ENCODE measurements at places on chromosomes 1 and 21.

GRCh38 chr1:106278716-106279115, 777.8 kb upstream of the PRMT6 start:
- DNase-seq, result peak; percentile 66

GRCh38 chr1:170162459-170163246, 16.9 kb downstream of the NTMT2 start:
- peak; percentile 84 for DNase-seq

DNA sequence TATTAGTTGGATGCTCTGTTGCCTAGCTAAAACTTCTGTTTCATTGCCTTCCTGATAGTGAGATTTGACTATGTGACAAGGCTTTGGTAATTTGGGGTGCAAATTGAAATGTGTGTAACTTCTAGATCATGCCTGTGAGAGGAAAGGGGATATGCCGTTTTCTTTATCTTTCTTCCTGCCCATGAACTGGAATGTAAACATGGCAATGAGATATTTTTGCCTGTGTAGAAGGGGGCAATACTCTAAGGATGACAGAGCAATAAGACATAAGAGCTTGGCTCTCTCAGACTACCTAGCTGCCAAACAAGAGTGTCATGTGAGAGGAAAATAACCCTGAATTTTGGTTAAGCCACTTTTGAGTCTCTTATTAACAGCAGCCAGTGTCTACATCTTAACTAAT, 49.7 kb downstream of the RAP1A start:
- no peak for DNase-seq

GRCh38 chr1:56566061-56566744, 13.2 kb downstream of the PLPP3 start:
- DNase-seq, result no peak

- DNase-seq, result no peak
Measured at GRCh38 chr1:14015917-14016316, 315.9 kb downstream of the PRDM2 start.

GRCh38 chr1:109386054-109386717, 11.5 kb downstream of the SORT1 start:
- DNase-seq, result no peak

DNA sequence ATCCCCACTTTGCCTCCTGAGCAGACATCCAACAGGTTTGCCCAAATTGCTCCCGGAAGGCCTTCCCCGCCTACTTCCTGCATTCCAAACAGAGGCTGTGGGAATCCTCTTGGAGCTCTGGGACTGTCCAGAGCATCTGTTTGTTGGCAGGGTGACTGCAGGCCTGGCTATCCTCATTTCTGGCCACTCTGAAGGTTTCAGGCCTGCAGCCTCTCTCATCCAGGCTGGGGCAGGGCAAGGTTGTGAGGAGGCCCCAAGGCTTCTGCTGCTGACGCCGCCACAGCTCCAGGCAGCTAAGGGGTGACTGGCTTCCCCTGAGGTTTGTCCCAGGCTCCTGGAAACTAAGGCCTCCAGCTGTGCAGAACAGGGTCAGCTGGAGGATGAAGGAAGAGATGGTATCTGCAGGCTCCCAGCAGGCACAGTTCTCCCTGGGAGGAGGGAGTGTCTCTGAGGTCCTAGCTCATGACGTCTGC, 11.3 kb downstream of the CDK18 start:
- DNase-seq, result no peak

DNA sequence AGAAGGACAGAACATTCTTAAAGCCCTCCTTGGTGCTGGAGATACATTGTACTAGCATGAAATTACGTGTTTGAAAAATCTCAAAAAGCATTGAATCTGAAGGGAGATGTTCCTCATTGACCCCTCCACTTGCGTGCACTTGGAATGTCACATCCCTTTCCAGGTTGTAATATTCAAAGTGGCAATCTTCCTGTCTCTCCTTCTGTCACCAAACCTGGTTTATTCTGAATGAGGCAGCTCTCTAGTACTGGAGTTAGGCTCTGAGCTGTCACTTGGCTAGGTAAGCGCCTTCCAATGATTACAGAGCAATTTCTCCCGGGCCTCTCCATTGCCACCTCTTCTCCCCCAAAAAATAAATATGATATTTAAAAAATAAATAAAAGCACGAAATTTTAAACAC, 855 bp downstream of the DSCAM start:
- no peak for DNase-seq

DNA sequence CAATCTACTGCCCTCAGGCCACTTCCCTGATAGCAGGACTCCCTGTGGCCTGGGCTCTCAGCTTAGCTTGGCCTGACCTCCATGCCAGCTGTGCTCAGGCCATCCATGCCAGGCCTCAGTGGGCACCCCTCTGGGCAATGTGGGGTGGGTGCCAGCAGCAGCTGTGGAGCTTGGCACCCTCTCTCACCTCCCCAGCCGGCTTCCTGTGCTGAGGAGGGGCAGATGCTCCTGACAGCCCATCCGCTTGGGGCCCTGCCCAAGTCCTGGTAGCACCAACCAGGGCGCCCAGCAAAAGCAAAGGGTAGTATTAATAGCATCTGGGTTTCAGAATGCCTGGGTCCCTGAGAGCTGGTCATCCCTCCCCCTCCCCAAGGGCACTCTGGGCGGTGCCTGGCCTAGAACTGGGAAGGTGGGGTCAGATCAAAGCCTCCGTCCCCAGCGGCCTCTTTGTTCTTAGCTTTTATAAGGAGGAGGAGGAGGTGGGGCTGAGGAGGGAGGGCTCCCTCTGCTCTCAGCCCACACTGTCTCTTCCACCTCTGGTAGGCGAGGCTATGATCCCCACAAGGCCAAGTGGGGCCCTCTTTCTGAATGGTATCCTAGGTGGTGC, 6.1 kb downstream of the EFNA4 start:
- DNase-seq, result no peak

DNA sequence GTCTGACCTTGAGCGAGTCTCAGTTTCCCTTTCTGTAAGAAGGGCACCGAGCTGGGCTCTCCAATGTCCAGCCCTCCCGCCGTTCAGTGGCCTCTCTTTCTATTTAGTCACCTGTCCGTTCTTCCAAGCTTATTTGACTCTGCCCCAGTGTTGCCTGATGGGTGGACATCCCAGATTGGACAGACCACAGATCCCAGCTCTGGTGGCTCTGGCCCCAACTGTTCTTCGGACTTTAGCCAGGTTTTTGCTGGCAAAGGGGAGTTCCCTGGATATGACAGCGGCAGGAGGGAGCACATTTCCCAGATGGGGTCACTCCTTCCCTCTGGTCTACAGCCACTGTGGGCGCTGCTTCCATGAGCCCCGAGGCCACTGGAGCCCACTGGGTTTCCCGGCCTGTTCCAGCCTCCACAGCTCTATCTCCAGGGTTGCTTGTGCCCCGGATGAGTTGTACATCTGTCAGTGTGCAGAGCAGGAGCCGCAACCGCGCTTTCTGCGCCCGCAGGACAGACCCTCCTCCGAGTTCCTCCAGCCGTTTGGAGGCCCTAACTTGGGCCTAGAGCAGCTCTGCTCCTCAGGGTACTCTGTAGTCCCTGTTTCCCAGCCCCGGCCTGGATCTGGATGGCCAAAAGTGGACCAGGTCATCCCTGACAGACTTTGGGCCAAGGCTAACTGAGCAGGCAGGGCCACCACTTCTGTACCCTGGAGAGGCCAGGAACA, 3.8 kb downstream of the DMBX1 start:
- no peak for DNase-seq

DNA sequence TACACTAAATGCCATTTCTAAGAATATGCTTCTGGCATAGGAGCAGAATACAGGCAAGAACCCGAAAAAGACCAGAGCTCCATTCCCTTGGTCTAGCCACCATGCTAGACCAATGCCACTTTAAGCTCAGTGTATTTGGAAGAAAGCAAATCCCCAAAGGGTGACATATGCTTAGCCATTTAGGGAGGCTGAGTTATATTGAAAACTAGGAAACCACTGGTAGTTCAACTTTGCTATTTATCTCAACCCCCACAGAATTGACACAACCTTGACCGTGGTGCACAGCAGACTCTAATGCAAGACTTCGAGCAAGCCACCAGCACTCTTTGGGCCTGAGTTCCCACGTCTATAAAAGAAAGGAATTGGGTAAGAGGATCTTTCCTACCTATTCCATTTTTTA, 167.9 kb downstream of the ADSS2 start:
- DNase-seq, result no peak

DNA sequence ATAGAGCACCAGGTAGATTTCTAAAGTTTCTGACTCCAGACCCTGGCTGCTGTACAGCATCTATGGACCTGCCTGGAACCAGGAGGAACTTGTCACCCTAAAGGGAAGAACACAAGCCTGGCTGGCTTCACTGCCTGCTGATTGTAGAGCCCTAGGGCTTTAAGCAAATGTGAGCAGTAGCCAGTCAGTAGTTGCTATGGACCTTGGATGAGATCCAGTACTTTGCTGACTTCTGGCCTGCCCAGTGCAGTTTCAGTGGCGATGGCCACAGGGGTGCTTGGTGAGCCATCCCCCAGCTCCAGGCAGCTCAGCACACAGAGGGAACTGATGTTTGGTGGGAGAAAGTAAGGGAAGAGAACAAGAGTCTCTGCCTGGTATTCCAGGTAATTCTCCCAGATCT, 68.4 kb downstream of the ATP6V1G3 start:
- no peak for DNase-seq

DNA sequence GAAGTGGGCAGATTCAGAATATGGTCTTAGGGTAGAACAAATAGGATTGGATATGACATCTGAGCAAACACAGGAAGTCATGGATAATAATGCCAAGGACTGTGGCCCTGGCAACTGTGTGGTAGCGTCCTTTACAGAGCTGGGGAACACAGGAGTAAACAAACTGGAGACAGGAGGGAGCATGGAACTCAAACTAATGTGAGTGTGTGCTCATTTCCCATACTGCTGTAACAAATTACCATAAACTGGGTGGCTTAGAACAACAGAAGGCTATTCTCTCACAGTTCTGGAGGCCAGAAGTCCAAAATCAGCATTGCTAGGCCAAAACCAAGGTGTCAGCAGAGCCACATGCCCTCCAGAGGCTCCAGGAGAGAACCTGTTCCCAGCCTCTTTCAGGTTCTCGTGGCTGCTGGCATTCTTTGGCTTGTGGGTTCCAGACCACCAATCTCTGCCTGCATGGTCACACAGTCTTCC, 106.4 kb downstream of the TGFBR3 start:
- no peak for DNase-seq

DNA sequence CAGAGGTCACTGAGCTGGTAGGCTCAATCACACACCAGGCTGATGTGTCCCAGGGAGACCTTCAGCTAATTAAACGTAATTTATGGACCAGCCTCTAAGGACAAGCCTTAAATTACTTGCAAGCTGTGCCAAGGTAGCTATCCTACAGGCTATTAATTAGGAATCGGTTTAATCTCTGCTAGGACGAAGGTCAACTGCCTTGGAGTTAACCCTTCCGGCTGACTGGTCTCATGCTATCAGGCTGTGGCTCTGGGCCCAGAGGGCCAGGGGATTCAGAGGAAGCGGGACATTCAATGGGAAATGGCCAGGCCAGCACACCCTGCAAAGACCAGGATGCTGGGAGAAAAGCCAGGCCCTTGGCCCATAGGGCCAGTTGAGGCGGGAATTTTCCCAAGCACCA, 19.0 kb downstream of the DHRS3 start:
- no peak for DNase-seq

DNA sequence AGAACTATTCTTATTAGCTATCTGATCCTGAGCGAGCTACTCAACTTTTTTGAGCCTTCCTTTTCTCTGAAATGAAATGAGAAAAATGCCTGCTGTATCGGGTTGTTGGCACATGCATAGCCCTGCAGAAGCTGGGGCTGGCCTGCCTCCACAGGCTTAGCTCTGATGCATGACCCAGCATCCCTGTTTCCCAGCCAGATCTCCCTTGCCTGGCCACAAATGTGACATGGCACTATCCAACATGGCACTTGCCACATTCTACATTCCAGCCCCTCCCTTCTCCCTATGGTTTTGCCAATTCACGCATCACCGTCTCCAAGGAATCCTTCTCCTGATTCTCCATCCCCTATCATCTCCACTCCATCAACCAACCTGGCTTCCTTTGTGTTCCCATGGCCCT, 13.8 kb downstream of the RNU5D-1 start:
- no peak for DNase-seq

- DNase-seq, result no peak
Measured at GRCh38 chr1:205004351-205004750, 38.7 kb upstream of the CNTN2 start.

- no peak for DNase-seq
Measured at GRCh38 chr21:43913928-43914327, 48.9 kb downstream of the AGPAT3 start.

DNA sequence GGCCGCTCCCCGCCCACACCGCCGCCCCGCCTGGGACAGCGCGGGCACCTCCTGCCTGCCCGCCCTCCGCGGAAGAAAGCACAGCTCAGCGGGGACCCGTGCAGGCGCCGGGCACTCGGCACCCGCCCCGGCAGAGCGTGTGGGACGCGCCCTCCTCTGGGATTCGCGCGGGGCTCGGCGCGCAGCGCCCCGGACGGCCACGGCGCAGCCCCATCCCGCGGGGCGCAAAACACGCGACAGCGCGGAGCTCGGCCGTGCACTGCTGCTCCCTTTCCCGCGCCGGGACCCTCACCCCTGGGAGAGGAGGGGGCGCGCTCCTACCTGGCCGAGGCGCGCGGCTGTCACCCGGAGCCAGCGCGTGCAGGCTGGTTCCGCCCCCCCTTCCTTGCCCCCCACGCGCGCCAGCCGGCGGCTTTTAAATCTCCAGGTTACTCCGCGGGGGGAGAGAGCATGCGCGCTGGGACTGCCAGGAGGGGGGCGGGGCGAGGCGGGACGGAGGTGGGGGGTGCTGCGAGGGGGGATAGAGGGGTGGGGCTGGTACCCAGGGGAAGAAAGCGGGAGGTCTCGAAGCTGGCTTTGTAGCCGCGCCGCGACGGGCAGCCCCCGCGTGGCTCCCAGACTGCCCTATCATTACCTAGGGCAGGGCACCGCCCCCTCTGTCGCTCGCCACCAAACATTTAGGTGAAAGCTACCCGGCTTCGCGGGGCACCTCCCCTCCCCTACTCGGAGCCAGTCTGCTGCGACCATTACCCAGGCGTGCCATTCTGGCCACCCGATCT, at the start of gene SLC45A3:
TSS of gene SLC45A3 (minus strand) at position 437 of the 779 bp plus-strand sequence. CDS start 15,853 bp downstream, outside the sequence.
- DNase-seq, result no peak

GRCh38 chr1:170749549-170749948, 85.6 kb downstream of the PRRX1 start:
- DNase-seq, result no peak

DNA sequence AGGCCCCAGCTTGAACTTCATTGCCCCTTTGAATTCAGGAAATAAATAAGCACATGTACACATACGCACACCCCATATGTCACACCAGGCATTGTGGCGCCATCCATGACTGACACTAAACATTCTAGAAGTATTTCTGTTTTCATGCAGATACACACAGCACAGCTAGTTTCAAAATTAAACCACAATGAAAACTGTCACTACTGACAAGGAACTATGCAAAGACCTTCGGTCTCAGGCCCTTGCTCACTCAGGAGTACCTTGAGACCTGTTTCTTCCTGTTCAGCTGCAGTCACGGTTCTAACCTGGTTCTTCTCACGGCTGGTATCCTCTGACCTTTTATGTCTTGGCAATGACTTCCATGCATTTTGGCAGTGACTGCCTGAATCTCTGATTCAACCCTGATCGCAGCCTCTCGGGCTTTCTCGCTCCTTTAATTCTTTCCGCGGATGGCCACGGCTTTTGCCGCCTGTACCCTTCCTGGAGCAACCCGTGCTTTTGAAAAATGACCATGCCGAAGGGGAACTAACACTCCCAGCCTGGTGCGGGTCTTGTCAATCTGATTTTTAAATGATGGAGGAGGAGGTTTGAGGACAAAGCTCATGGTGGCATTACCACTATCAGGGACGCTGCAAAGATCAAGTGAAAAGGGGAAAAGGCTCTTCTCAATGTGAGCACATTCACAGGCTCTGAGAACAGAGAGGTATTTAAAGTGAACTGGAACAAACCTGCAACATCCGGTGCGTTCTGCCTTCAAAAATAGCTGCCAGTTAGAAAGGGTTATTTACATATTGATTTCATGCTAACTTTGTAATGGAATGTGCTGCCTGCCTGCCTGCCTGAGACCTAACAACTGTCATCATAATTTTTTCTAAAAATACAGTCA, 384.6 kb downstream of the RRAGC start:
- no peak for DNase-seq
